ENCODE measurements at places on chromosomes 7 and 10.

DNA sequence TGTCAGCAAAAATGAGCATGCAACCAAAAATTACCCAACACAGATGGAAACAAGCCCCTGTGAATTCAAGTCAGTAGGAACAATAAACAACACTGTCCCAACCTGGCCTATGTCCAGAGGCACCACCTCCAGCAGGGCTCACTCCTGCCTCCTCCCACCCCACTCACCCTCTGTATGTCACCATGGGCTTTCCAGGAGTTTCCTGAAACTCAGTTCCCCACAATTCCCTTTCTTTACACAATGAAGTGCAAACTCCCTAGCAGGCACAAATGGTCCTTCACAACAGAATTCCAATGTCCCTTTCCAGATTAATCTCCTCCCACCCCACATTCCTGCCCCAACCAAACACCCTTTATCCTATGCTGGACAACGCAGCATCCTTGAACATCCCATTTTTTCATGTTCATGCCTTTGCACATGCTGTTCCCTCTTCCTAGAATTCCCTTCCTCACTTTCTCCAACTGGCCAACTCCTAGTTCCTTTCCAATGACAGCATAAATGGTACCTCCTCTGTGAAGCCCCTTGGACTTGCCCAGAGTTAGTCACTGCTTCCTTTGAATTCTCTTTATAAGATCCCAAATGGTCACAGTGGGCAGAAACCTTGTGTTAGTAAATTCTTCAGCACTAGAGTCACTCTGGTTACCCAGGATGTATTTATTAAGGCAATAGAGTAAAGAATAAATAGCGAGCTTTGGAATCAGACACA lies 157.5 kb downstream of the SLIT1 start:
- DNase-seq: no peak

GRCh38 chr7:132138817-132139216 lies 437.5 kb downstream of the PLXNA4 start:
- no peak for DNase-seq

GRCh38 chr7:52547308-52547910 lies 488.0 kb upstream of the POM121L12 start:
- DNase-seq: no peak

- no peak for DNase-seq
These were observed 31.7 kb downstream of the LIMK1 start for GRCh38 chr7:74115326-74115725.

GRCh38 chr10:79404231-79404609 lies 41.2 kb downstream of the ZCCHC24 start:
- DNase-seq: no peak

- no peak for DNase-seq
These were observed 121.2 kb upstream of the PRKCQ start for GRCh38 chr10:6701289-6701688.

DNA sequence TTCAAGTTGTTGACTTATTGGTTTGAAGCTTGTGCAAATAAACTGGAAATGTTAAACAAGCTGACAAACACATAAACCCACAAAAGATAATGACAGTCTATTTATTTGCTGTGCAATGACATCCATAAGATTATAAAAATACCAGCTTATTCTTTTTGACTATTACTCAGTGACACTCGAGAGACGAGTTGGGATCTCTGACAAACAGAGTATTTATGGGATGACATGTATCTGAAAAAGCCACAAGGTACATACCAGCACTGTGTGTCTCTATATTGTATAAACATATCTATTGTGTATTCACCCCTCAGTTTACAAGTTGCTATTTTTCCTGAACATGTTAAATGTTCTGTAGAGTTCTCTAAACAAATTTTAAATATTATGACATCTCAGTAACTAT lies 88.9 kb downstream of the CHRM2 start:
- no peak for DNase-seq

DNA sequence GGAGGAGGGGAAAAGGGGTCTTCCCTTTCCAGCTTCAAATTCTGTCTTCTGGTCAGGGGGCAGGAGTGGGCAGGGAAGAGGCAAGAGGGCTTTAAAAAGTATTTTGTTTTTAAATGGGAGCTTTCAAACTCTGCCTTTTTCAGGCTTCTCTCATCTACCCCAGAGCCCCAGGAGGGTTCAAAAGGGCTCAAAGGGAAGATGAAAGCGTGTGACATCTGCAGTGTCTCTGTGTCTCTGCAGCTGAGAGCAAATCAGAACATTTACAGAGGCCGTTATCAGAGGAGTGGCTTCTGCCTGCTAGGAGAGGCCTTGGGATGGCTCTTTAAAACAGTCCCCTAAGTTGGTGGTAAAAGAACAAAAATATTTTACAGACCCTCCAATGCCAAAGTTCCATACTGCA lies 30.3 kb downstream of the TRIM8 start:
- no peak for DNase-seq

DNA sequence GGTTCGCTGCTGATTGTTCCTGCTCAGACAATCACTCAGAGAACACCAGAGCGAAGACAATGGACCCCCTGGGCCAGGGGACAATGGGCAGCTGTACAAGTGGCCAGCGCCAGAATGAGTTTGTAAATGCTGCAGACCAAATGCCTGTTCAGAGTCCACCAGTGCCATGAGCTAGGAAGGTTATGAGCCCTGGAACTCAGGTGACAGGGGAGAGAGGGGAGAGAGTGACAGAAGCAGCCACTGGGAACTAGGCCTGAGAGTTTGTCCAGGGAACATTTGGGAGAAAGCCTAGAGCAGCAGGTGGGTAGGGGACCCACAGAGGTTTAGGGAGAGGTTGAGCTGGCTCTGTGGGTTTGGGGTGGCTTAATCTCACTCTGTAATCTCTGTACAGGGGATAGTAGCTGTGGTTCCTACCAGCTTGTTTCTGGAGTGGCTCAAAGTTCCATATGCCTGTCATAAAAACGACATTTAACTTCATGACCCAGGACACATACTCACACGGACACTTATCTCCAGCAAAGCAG lies 60.4 kb downstream of the C10orf105 start:
- no peak for DNase-seq

GRCh38 chr7:29289156-29290021 lies 94.8 kb downstream of the CHN2 start:
- DNase-seq: no peak

- DNase-seq: no peak
These were observed 368.8 kb downstream of the SFMBT2 start for GRCh38 chr10:7042000-7042399.

DNA sequence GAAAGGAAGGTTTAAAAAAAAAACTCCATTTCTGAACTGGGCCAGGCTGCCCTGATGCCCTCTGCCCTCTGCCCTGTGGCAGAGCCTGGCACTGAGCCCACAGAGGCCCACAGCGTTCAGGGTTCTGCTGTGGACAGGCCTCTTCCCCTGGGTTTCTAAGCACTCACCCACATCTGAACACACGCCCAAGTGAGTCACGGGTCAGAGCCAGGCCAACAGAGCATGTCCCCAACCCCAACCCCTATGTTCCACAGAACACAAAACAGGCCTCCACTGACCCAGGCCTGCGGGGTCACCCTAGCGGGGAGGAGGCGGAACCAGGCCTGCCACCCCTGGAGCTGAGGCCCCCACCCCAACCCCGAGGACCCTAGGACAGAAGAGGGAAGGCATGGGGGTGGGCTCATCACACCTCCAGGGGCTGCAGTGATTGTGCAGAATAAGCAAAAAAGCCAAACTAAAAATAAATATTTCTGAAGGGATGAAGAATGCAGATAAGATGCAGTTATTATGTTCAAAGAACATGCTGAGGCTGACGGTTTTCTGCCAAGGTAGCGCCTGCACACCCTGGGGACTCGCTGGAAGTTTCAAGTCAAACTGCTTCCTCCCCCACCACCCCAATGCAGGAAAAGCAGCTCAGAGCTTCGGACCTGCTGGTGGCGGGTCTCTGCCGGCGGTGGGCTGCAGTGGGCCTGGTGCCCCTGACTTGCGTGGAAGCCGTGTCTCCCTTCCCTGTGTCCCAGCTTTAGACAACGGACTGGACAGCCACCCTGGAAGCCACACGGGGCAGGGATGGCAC lies 5.4 kb downstream of the WDR86 start:
- no peak for DNase-seq

DNA sequence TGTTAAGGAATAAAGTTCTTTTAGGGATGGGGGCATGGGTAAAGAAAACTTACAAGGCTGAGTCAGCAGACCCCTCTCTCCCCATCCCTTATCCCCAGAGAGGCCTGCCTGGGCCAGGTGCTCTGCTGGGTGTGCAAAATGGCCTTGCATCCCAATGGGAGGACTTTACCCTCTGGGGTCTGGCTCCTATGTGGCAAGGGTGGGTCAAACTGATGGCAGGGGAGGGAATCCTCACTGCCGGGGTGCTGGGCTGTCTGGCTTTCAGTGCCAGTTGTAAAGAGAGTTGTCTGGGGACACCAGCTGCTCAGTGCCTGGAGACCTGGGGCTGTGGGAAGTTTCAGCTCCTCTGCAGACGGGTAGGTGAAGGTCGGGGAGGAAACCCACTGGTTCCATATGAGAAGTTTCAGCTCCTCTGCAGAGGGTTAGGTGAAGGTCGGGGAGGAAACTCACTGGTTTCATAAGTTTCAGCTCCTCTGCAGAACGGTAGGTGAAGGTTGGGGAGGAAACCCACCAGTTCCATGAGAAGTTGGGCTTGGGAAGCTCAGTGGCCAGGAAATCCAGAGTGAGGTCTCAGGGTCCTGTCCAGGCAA lies 127.2 kb upstream of the PODXL start:
- no peak for DNase-seq

DNA sequence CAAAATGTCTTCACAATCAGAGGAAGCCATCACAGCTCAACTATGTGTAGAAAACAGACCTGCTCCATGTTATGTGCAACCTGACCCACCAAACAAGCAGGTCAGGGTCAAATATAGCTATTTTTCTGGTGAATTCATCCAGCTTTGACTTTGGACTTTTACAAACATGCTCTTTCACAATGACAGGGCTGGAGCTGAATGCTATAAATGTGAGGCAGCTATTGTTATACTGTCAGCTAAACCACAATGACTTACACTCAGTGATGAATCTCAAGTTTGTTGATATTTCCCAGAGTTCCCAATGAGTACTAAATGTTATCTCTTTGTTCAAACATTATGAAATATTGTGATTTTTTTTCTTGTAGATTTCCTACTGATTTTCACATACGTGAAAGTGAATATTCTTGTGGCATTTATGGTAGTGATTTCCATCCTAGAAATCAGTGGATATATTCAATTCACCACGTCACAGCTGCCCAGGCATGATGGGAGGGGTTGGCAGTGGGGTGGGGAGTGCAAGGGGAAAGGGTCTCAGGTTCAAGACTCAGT lies 2.5 kb upstream of the ITIH2 start:
- no peak for DNase-seq

- DNase-seq: no peak
These were observed 29.4 kb downstream of the SRRM3 start for GRCh38 chr7:76231071-76231470.

DNA sequence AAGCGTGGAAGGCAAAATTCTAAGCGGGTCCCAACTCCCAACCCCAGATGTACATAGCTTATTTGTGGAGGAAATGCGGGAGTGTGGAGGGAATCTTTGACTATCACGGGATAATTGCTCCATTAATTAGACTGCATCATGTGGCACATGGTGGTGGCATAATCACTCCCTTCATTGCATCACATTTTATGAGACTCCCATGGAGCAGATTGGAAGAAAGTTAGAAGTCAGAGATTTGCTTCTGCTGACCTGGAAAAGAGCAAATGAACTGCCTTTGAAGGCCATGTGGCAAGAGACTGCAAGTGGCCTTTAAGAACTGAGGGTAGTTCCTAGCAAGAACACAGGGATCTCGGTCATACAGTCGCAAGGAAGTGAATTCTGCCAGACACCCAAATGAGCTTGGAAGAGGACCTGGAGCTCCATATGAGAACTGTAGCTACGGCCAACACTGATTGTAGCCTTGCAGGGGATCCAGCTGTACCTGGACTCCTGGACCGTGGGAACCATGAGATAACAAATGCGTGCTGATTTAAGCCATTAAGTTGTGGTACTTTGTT lies 37.1 kb upstream of the ITGB1 start:
- no peak for DNase-seq
